NCI-H524 (cell line): ENCODE measurements at places on chromosomes 2 and 18.
A peak's percentile ranks its signal among the peaks of the same experiment; 100 is the strongest.

- DNase-seq, result no peak
These were observed 40.2 kb downstream of the MYOM1 start for GRCh38 chr18:3179430-3180089.

DNA sequence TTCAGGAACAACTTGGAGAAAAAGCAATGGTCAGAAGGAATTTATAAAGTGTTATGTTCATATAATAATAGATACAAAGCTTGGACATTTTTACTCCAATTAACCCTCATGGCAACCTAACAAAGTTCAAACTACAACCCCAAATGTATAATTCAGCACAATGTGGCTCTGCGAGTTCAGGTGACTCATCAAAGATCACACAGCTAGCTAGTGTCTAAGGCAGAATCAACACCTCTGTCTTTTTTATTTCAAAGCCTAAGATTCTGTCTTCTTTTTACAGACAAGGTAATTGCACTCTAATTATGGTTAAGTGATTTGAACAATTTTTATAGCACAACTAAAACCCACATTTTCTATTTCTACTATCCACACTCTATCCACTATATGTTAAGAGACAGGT lies 90.5 kb downstream of the CHST9 start:
- DNase-seq, result no peak

DNA sequence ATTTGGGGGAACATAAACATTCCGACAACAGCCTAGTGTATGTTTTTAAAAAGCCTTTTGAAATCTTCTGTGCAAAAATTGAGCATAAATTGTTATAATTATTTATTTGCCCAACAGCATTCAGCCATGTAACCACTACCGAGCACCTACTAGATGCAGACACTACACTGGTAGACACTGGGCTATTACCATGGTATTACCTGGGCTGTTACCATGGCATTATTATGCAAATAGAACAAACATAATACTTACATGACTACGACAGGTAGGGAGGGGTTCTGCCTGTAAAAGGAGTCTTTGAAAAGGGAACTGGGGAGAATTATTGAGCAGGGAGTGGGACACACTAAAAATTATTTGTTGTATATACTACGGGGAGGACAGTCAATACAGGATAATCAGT lies 116.4 kb downstream of the MREG start:
- no peak for DNase-seq

DNA sequence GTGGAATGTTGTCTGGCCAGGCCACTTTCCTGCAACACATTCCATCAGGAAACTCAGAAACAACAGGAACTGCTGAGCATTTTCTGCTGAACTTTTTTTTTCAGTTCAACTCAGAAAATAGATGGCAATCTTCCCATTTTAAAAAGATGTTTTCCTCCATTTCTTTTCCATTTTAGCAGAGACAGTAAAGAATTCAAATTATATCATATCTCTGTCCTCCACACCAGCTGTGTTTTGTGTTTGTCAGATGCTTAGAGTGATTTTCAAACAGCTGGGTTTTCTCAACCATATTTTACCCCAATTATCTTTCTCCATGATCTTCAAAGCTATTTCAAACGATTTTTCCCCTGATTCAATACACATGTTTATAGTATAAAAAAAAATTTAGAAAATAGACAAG lies 713.4 kb downstream of the LRRTM4 start:
- no peak for DNase-seq

GRCh38 chr2:126664639-126665038 lies 8.7 kb downstream of the GYPC start:
- no peak for DNase-seq

DNA sequence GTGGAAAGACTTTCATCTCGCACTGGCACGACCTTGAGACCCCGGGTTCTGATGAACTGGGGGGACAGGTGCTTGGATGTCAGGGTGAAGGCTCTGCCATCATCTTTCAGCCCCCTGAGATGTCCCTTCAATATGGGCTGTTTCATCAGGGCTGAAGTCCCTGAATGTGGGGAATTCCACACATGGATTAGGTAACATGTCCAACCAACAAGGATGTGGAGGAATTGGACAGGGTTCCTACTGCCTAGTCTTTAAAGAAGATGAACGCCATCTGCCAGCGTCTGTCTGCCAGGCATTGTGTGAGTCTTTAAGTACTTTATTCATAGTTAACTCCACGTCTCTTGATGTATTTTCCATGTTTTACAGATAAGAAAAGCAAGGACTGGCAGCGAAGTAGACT lies 5.9 kb upstream of the GRHL1 start:
- no peak for DNase-seq

DNA sequence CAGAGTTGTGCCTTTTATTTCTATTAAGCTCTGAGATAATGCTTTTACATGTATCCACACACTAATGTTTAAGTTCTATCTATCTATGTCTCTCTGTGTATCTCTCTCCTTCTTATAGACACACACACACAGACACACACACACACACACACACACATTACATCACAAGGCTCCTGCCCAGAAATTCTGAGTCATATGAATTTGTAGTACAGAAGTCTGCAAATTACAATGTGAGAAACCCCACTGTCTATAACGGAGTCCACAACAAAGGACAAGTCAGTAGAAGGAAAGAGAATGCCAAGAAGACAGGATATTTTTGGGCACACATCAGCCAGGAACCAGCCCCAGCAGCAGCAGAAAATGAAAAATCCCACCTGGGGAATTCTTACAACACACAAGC lies 142.4 kb downstream of the EN1 start:
- DNase-seq, result no peak

DNA sequence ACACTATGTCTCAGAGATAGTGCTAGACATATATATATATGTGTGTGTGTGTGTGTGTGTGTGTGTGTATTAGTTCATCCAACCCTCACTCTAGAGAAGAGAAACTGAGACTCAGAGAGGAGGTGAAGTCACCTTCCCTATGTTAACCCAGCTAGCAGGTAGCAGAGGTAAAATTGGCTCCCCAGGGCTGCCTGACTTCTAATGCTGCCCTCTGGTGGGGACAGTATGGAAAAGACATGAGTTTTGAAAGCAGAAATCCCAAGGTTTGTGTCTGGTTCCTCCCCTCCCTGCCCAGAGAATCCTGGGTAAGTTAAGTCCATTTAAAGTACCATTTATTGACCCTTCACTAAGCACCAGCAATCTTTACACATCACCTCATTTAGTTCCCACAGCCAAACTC lies 137.7 kb downstream of the THNSL2 start:
- peak; percentile 16 for DNase-seq

- peak; percentile 51 for DNase-seq
These were observed 555.0 kb upstream of the TMEFF2 start for GRCh38 chr2:192749611-192750200.

DNA sequence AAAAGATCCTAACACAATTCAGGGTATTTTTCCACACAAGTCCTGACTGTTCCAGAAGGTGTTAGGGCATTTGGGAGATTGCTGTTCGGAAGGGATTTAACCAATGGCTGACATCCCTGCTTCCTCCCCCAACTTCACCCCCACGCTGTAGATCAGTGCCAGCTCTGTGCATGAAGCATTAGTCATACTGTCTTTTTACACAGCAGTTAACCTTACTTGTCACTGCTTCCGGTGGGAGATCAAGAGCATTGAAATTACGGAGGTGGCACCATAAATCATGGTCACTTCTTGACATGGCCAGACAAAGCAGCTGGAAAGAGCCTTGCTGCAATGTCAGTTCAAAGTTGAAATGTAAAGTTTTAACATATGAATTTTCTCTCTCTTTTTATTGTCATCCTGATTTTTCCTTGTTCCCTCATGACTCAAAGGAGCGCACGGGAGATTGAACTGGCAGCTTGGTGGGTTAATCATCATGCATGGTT lies 70.2 kb downstream of the HRH4 start:
- DNase-seq, result no peak

DNA sequence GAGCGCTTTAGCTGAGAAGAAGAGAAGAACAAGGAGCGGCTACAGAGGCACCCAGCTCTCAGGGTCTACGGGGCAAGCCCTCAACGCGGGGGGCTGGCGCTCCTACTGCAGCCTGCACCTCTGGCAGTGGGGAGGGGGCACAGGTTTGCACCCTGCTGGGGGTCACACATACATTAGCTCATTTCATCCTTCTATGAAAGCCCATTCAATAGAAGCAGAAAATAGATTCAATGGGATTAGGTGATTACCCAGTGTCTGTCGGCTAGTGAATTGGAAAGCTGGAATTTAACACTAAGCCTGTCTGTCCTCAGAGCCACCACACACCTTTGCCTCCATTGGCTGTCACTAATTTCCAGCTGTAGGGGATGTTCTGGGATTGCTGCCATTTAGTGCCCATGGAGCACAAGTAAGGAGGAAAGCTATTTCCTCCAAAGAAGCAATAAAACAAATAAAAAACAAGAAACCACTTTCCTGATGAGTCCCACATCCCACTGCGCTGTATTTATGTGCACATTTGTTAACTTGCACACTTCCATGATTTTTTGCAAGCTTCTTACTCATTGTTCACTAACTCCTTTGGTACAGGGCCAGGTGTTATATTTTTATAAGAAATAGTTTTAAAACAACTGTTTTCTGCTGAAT lies 319.6 kb upstream of the REV1 start:
- DNase-seq, result no peak

GRCh38 chr2:3009005-3009404 lies 368.6 kb downstream of the EIPR1 start:
- no peak for DNase-seq

DNA sequence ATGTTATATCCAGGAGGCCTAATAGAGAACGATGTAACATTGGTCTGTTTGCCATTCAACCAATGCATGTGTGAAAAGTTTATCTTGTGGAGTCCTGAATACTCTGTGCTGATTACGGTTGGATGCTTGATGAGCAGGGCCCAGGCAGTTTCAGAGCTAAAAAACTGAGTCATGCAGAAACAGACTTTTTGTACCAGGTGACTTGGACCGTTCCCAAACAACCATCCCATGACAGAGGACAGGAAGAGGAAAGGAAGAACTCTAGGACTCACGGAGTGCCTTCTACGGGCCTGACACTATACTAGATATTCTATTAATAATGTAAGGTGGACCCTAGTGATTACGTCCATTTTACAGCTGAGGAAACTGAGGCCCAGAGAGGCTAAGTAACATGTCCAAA lies 142.1 kb downstream of the ARHGAP28 start:
- DNase-seq, result no peak

GRCh38 chr18:24015639-24016631 lies 1.4 kb downstream of the TTC39C start:
- no peak for DNase-seq

DNA sequence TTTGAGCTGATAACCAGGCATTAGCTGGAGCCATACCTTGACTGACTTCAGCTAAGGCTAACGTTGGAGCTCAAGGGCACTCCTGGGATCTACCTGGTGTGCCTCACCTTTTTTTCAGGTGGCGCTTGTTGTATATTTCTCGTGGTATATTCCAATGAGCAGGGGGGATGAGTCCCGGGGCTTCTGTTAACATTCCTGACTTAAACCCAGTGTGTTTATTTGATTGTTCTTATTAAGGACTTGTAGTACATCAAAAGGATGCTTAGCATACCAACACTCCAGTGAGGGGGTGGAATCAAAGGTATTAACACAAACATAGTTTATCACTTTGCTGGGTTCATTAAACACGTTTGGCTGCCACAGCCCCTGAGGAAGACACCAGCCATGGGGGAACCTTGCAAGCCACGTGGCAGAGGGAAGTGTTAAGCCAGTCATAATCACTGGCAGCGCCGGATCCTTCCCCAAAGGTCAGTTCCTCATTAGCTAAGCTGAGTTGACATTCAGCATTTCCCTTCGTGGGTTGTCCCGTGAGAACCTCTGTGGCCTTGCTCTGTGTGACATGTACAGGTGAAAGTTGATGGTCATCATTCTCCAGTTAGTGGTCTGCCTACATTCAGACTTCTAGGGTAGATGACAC lies 119.5 kb upstream of the MCFD2 start:
- DNase-seq, result no peak

DNA sequence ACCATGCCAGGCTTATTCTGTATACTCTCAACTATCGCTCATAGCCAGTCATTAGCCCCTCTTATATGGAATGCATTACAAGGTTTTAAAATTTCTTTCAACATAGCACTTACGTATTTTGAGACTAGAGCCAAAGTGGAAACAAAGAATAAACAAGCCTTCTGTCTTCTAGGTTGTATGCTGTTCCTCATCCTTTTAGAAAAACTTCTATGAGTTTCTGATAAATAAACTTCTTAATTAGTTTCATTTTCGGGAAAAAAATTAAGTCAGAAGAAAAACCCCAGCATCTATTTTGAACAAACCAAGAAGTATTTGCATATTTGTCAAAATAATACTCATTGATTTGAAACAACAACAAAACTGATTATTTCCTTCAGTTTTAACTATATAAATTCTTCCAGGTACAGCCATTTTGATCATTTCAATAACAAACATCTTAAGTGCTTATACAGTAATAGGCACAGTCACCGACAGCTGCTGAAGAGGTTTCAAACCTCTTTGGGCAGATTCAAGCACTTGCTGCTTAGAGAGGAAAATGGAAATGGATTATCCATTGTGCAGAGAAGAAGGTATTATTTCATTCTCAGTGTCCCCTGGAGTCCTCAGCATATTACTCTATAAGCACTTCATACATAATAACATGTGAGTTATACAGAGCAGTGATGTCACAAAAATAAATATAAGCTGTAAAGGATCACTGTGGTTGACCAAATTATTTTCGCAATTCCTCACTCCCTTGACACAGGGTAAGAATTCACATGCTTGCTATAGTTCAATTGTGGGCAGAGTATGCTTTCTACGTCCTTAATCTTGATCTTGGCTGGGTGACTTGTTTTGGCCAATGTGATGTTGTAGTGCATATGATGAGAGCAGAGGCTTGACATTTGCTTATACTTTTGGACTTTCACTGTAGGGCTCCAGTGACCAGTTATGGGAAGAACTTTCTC lies 833.8 kb downstream of the TRIB2 start:
- peak; percentile 93 for DNase-seq

DNA sequence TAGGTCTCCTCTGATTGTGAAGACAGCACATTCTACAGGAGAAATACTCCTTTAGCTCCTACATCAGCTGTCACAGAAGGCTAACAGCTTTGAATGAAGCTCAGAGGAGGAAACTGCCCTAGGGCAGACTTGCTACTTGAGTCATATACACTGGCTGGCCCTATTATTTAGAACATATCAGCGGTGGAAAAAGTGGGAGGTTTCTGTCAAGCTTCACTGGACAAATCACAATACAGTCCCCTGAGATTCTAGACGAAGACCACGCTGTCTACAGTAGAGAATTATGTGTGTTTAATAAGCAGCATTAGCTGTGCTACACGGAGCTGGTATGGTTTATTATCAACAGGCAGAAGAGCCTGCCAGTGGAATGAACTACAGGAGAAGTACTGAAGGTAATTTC lies 230.9 kb upstream of the FSIP2 start:
- no peak for DNase-seq

GRCh38 chr2:113692698-113693428 lies 63.6 kb downstream of the SLC35F5 start:
- no peak for DNase-seq

DNA sequence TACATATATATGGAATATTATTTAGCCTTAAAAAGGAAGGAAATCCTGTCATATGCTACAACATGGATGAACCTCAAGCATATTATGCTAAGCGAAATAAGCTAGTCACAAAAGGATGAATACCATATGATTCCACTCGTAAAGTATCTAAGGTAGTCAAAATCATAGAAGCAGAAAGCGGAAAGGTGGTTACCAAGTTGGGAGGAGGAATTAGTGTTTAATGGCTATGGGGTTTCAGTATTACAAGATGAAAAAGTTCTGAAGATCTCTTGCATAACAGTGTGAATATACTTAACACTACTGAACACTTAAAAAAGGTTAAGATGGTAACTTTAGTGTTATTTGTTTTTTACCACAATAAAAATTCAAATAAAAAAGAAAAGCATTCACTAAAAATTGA lies 99.0 kb downstream of the MGAT5 start:
- DNase-seq, result no peak

GRCh38 chr18:26756556-26756955 lies 109.0 kb downstream of the AQP4 start:
- no peak for DNase-seq

- no peak for DNase-seq
These were observed 107.0 kb downstream of the MGAT5 start for GRCh38 chr2:134360745-134361487.
